GM19239 (cell line): ENCODE measurements at places on chromosomes 1 and 21.

- DNase-seq = no peak
Measured at GRCh38 chr1:110190282-110190929, 19.7 kb upstream of the KCNC4 start.

DNA sequence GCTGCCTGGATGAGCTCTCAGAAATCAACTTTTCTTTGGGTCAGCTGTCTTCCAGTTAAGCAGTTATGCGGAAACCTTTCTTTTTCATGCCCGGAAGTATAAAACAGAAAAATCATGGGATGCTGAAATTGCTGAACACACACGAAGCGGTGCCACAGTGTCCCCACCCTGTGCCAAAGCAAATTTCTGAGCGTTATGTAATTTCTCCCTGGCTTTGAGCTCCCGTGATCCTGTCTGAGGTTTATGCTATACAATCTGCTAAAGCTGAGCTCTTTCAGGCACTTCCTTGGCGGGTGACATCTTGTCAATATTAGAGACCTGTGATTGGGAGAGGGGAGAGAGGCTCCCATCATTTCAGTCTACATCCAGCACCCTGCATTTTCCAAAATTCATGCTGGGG is 201.7 kb downstream of the ROR1 start:
- DNase-seq = no peak

DNA sequence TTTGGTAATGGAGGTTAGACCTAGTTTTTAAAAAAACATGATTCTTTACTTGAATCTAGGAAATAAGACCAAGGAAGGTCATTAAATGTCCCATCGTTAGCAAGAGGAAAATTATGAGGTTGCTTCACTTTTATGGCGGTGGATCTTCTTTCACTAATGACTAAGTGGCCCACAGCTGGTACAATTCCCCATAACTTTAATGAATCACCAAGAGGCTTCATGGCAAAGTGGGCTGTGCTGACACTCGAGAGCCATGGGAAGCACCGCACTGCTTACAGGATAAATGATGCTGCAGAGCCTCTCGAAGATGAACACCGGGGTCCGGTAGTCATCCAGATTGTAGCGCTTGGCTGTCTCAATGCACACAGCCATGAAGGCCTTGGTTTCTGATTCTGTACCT is 108.8 kb downstream of the UBR4 start:
- DNase-seq = no peak

DNA sequence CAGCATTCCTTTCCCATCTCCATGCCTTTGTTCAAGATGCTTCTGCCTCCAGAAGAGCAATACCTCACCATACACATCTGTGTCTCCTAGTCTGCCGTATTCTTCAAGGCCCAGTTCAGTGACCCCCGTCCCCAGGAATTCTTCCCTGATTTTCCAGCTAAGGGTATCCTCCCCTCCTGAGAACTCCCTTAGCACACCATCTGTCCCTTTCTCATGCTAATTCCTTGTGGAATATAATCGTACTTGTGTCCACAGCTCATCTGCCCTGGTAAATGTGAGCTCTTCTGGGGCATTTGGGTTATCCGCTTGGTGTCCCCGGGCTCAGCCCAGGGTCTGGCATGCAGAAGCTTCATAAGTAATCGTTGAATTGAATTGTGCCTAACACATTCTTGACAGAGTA is 40.9 kb downstream of the BEND5 start:
- DNase-seq = no peak

DNA sequence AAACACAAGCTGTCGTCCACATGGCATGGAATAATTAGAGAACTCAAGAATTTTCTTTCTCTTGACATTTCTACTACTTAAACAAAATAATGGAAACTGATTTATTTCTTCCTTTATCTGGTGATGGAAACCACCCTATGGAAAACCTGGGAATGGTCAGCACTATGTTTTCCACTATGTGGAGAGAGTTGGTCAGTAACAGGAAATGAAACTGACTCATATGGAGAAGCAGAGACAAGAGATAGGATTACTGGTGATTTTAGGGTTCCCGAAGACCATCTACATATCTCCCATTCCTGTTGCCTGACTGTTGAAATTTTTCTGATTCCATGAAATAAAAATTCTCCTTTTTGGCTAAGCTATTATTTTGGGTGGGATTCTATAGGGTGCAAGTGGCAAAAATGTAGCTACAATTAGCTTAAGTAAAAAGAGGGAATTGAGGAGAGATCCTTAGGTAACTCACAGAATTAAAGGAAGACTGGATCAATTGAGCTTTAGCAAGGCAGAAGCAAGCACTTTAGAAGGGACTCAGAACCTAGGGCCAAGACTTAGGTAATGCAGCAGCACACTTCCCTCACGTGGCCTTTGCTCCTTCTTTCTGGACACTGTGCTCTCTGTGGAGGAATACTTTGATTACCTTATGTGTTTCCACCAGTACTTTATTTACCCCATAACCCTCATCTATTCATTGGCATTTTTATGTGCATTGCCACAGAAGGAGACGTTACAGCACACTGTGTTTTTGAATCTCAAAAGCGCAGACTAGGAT is 89.6 kb downstream of the LEPR start:
- no peak for DNase-seq

DNA sequence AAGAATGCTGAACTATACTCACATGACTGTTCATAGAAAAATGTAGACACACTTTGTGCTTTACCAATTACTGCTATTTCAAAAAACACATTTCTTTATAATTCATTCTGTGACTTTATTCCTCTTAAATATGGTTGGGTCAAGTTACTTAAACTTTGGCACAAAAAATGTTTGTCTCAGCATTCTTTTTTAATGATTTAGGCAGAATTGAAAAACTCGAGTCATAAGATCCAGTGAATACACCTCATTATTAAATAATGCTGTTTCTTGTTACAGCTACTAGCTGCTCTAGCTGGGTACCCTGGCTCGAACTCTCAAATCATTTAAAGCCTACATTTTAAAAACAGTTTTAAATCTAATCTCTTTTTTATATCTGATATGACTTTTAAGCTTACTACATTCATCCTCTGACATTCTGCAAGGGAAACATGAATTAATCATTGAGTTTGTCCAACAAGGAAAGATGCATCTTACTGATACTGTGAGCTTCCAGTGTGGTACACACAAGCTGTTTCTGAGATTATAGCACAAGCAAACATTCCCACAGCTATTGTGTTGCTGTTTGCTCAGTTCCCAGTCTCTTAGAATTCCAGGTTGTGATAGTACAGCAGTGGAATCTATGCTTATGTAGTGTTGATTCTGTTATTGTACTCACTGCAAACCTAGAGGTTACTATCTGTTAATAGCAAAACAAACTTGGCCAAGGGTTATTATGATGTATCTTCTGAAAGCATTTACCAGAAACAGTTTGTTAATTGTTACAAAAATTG is 746.5 kb downstream of the USP25 start:
- DNase-seq = no peak

GRCh38 chr1:172781513-172782140 is 122.7 kb downstream of the FASLG start:
- no peak for DNase-seq

DNA sequence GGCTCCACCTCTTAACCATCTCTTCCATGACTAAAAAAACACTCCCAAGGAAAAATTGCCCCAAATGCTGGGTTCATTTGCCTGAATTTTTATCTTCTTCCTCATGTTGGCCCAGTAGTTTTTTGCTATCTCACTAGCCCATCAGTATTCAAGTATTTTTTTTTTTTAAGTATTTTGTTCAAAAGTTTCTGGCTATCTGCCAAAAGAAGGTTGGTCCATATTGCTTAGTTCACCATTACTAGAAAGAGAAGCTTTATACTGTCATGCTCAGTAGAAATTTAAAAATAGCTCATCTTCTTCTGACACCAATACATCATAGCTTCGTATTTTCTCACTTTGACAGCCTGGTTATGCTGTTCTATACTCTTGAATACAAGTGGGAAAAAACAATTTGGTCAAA is 41.0 kb upstream of the PDE9A start:
- DNase-seq = no peak

DNA sequence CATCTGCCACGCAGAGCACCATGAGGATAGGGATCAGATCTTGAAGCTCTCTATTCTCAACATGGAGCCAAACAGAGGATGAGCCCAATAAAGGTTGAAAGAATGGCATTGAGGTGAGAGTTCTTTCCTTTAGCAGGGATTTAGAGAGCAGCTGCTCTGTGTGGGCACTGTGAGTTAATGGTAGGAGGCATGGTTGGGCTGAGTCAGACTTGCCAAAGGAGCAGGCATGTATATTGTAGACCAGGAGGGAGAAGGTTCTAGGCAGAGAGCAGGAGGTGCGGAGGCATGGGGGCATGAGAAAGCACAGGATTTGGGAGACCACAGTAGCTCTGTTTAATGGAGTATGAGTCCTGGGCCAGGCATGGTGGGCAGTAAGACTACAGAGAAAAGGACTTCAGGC is 32.0 kb downstream of the TMEM53 start:
- DNase-seq = no peak

- no peak for DNase-seq
Measured at GRCh38 chr1:100353988-100354387, 1.7 kb downstream of the CDC14A start.

- DNase-seq = no peak
Measured at GRCh38 chr1:113333056-113333455, 57.3 kb upstream of the MAGI3 start.

DNA sequence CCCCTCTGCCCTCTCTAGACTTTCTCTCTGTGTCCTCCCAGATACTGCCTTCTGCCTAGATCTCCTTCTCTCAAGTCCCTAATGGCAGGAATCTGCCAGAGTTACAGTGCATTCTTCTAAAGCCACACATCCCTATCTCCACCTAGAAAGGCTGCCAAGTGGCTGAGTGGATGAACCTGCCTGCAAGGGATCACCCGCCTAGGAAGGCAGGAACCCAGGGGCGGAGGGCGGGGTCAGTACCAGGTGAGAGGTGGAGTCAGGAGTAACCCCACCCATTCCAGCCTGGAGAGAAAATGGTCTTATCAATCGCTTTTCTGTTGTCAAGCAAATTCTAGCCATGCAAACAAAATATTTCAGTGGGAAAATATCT is 60.8 kb downstream of the BCAR3 start:
- no peak for DNase-seq

GRCh38 chr21:44347911-44348451 is 5.4 kb upstream of the TRPM2 start:
- no peak for DNase-seq

- no peak for DNase-seq
Measured at GRCh38 chr1:67393737-67394136, 36.5 kb downstream of the SERBP1 start.

- no peak for DNase-seq
Measured at GRCh38 chr21:40255518-40256444, 388.5 kb downstream of the PCP4 start.

DNA sequence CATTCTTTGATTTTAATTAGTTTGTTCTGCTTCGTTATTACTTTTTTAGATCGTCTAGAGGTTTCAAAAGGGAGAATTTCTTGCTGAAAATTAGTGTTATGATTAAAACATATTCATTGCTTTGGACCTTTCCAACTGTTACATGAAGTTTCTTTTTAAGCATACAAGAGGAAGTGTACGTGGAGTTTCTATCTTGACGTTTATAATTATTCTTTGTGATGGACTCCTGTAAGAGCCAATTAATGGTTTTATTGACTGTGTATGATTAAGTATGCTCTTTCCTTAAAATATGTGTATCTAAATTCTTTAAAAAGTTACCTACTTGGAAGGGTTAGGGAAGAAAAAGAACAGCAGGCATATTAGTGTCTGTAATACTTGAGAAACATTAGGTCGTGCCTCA is 37.8 kb downstream of the SPEN start:
- no peak for DNase-seq

DNA sequence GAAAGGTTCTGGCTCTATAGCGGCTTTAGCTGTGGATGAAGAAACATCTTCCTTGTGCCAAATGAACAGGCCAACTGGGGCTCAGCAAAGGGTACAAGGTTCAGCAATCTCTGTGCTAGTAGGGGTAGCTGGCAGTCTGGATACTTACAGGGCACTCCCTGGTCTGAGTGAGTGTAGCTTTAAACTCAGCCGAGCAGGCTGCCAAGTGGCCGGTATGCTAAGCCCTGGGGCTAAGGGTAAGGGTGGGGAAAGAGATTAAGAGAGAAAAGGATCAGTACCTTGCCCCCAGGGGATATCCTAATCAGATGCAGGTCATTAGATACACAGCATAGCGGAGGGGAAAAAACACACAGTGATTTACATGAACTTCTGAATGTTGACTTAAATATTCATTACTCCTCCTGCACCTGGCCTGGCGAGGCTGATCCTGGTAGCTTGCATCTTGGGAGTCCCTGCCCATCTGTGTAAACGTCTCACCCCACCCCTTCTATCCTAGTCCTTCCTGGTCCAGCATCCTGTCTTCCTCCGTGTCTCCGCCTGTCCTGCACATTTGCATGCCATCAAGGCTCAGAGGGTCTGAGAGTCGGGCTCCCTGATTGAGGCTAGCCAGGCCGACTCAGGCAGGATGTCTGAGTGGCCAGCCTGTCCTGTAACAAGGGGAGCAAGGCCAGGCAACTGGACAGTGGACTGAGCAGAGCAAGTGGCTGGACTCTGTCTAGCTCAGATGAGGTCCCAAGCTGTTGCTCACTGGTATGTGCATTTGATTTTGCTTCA is 39.5 kb upstream of the CNTN2 start:
- DNase-seq = no peak

DNA sequence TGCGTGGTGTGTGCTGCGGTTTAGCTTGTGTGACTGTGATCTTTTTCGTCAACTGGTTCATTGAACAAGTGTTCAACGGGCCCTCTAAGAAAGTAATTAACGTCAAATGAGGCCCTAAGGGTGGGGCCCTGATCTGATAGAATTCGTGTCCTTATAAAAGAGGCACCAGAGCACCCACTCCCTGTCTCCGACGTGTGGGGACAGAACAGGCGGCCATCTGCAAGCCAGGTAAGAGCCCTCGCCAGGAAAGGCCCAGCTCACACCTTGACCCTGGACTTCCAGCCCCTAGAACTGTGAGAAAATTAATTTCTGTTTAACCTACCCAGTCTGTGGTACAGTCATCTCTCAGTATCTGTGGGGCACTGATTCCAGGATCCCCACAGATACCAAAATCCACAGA is 20.4 kb upstream of the SAMD11 start:
- DNase-seq = no peak

DNA sequence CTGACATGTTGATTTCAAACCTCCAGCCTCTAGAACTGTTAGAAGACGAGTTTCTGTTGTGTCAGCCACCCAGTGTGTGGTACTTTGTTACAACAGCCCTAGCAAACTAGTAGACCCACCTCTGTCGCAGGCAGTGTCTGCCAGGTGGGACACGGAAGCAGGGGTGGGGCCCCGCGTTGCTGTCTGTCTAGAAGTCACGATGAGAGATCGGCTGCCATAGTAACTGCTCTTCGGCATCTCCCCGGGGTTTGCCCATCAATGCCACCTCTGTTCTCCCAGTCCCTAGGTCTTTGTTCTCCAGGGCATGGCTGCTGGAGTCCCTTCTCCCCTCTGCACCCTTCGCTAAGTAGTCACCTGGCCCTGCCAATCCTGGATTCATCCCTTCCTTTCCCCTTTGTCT is 15.2 kb upstream of the CLSTN1 start:
- no peak for DNase-seq

GRCh38 chr1:159171688-159172501 is 480 bp downstream of the CADM3 start:
- DNase-seq = no peak

- no peak for DNase-seq
Measured at GRCh38 chr1:225464851-225465792, 37.3 kb upstream of the LBR start.
